ENCODE measurements at places on chromosomes 13 and 19.

DNA sequence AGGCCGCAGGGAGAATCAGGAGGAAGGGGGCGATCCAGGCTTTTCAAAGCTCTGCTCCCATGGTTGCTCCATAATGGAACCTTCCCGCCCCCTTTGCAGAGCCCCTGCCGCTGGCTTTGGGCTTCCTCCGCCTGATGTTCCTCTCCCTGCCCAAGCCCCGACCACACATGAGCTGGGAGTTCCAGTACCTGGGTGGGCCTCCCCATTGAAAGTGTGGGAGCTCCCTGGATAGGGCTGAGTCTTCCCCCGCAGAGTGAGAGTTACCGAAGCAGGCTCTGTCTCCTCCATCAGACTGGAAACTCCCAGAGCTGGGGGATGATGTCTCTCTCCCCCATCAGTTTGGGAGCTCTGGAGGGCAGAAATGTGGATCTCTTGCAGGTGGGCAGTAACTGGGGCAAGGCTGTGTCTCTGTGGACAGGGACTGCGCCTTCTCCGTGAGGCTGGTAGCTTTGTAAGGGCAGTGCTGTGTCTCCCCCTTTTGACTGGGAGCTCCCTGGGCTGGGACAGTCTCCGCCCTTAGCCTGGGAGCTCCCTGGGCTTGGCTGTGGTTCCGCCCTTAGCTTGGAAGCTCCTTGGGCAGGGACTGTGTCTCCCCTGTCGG is 722 bp downstream of the DCAF15 start:
- no peak for DNase-seq

DNA sequence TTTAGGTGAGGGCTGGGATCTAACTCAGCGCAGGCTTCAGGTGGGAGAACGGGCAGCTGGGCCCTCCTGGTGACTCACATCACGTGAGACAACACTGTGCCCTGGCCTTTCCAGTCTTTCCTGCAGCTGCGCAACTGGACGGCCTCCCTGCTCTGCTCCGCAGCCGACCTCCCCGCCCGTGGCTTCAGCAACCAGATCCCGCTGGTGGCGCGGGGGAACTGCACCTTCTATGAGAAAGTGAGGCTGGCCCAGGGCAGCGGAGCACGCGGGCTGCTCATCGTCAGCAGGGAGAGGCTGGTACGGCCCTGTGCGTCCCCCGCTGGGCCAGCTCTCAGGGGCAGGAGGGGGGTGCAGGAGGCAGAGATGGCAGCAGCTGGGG is 8.8 kb downstream of the SPPL2B start:
- DNase-seq, result no peak

GRCh38 chr13:45521297-45521696 is 56.6 kb downstream of the COG3 start:
- DNase-seq, result no peak

DNA sequence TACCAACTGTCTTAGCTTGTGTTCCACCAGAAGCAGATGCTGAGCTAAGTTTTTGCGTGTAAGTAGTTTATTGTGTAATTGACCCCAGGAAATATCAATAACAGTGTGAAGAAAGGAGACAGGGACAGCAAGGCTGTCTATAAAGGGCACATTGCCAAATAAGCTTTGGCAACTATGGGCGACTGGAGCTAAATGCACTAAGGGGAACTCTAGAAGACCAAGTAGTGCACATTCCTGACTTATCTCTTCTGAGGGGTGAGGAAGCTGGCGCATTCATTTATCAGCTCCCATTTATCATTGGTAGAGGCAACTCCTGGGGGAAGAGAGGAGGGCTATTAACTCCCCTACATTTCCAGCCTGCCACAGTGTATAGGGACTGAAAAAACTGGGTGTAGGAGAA is 135.0 kb downstream of the DLEU7 start:
- DNase-seq, result no peak

DNA sequence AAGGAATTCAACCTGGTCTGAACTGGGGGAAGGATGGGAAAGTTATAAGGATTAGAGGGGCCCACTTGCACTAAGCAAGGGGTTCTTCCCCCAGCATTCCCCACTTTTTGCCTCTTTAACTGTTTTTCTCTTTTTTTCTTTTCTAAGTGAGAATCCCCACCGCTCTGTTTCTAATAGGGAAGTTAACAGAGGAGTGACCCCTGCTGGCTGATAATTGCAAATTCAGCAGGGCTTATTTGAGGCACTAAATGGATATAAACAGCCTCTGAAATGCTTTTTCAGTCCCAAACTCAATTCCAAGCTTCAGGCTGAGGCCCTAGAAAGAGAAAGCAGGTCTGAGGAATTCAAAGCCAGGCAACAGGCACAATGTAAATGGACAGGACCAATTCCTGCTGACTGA is 38.2 kb upstream of the CEACAM21 start:
- no peak for DNase-seq

GRCh38 chr13:29730253-29730652 is 120.2 kb downstream of the UBL3 start:
- DNase-seq, result no peak
